Psoas muscle (tissue), 8 donors: ENCODE measurements at places on chromosomes 6 and 20. TPM values are rescaled to one million over a fixed set of nuclear protein-coding genes. Genes with fewer than 3 reads are reported as not detected.

DNA sequence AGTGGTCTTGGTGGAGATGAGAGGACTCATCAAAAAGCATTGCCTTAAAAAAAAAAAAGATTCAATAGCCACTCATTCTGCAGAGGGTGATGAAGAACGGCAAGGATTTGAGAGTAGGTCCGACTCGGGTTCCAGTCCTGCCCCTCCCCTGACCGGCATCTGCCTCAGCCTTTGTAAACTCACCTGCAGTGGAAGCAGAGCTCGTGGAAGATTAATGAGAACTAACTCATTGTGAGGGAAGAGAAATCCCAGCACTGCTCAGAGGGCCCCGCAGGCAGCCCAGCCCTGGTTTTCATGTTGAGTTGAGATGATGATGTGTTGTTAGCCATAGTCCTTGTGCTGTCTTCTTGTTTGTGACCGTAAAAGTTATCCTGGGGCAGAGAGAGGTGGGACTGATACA is 59.4 kb downstream of the GCNT2 start:
- H3K27me3 ChIP-seq = no peaks in the 10 kb centered on the region
- H3K36me3 ChIP-seq = no peaks in the 10 kb centered on the region
- DNase-seq = no peak

OR2J3 gene
- not detected for total RNA-seq

GRCh38 chr6:141833001-141833655 is 299.6 kb upstream of the GJE1 start:
- H3K36me3 ChIP-seq = no peaks in the 10 kb centered on the region
- H3K4me3 ChIP-seq = no peak overlapping the region
- no peak for DNase-seq
- no peak overlapping the region for H3K27ac ChIP-seq
- no peaks in the 10 kb centered on the region for H3K4me1 ChIP-seq

- no peak overlapping the region for H3K27ac ChIP-seq
- H3K4me1 ChIP-seq = no peaks in the 10 kb centered on the region
- no peak overlapping the region for H3K4me3 ChIP-seq
Measured at GRCh38 chr6:2173203-2173961, 72.0 kb downstream of the GMDS start.

CCDC167 gene
- 11.5 TPM for total RNA-seq

ARFGEF3 gene
- 14.7 TPM for total RNA-seq

- H3K36me3 ChIP-seq = no peaks in the 10 kb centered on the region
- peaks cover 50% of the 10 kb centered on the region for H3K4me1 ChIP-seq
- peak overlapping the region; percentile 47 for H3K4me3 ChIP-seq
- DNase-seq = no peak
- H3K27ac ChIP-seq = peak overlapping the region; percentile 91
- H3K27me3 ChIP-seq = no peaks in the 10 kb centered on the region
Measured at GRCh38 chr6:56683882-56684281, 41.2 kb upstream of the DST start.

SLPI gene
- 5.7 TPM for total RNA-seq

MLIP gene
- 365 TPM for total RNA-seq

GRCh38 chr6:73123632-73124329 is 101.5 kb downstream of the KHDC1L start:
- H3K27me3 ChIP-seq = no peaks in the 10 kb centered on the region
- DNase-seq = no peak
- peaks cover 11% of the 10 kb centered on the region for H3K4me1 ChIP-seq
- H3K27ac ChIP-seq = no peak overlapping the region
- no peaks in the 10 kb centered on the region for H3K36me3 ChIP-seq

MYT1 gene
- not detected for total RNA-seq

EPPIN gene
- total RNA-seq = not detected

WFDC12 gene
- total RNA-seq = not detected

GRCh38 chr20:50136822-50137599 is 16.5 kb downstream of the PEDS1 start:
- no peaks in the 10 kb centered on the region for H3K27me3 ChIP-seq
- peak overlapping the region; percentile 89 for H3K27ac ChIP-seq
- DNase-seq = no peak
- no peak overlapping the region for H3K4me3 ChIP-seq
- H3K4me1 ChIP-seq = peaks cover 54% of the 10 kb centered on the region
- H3K36me3 ChIP-seq = peaks cover 13% of the 10 kb centered on the region

GRCh38 chr20:13101276-13101675 is 92.5 kb downstream of the SPTLC3 start:
- H3K27ac ChIP-seq = no peak overlapping the region
- H3K4me3 ChIP-seq = no peak overlapping the region
- H3K36me3 ChIP-seq = no peaks in the 10 kb centered on the region
- H3K27me3 ChIP-seq = no peaks in the 10 kb centered on the region
- no peak for DNase-seq

GRCh38 chr20:19779634-19780033 is 21.6 kb downstream of the RIN2 start:
- H3K27ac ChIP-seq = no peak overlapping the region

DNA sequence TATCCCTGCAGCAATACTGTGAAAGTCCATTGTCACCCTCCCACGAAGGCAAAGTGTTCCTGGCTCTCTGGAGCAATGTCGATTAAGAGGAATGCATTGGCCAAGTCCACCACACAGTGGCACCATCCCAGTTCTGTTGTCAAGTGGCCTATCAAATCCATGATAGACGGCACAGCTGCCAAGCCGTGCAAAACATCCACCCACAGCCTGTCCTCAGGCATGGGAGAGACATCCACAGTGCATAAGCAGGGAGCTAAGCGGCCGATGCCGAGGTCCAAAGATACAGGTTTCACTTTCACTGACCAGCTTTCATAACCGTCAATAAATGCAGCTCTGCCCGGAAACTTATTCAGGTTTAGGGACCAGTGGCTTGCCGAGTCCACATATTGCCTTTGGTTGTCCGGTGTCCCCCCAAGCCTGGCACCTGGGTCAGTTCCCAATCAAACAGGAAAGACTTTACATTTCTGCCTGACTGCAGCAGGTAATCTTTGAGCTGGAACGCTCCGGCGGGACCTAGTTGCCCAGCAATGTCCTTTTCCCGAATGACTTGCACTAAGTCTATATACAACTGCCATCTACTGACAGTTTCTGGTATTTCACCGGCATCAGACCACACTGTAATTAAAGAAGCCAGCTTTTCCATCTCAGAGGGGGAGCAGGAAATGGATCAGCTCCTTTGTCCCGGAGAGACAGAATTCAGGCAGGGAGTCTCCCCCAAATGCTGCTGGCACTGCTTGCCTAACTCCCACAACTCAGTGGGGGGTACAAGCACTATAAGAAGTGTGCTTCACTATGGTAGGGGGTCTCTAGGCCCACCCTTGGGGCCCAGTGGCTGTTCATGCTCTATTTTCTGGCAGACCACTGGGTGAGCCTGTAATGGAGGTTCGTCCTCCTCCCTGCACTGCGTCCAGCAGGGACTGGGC is 6.3 kb downstream of the ZKSCAN3 start:
- peaks cover 16% of the 10 kb centered on the region for H3K36me3 ChIP-seq
- H3K4me1 ChIP-seq = peaks cover 34% of the 10 kb centered on the region

- DNase-seq = no peak
- no peaks in the 10 kb centered on the region for H3K27me3 ChIP-seq
- no peaks in the 10 kb centered on the region for H3K36me3 ChIP-seq
- H3K4me3 ChIP-seq = no peak overlapping the region
Measured at GRCh38 chr6:142356201-142356883, 54.5 kb downstream of the ADGRG6 start.

GRCh38 chr6:164142322-164142721 is 727.8 kb downstream of the QKI start:
- no peaks in the 10 kb centered on the region for H3K36me3 ChIP-seq
- no peak overlapping the region for H3K27ac ChIP-seq
- no peaks in the 10 kb centered on the region for H3K27me3 ChIP-seq
- DNase-seq = no peak
- no peak overlapping the region for H3K4me3 ChIP-seq

BMP2 gene
- total RNA-seq = 1.7 TPM

MMP24OS gene
- 28.2 TPM for total RNA-seq

ECT2L gene
- not detected for total RNA-seq
